ENCODE measurements at places on chromosomes 12 and 14. TPM values are rescaled to one million over a fixed set of nuclear protein-coding genes. Genes with fewer than 3 reads are reported as not detected.

DNA sequence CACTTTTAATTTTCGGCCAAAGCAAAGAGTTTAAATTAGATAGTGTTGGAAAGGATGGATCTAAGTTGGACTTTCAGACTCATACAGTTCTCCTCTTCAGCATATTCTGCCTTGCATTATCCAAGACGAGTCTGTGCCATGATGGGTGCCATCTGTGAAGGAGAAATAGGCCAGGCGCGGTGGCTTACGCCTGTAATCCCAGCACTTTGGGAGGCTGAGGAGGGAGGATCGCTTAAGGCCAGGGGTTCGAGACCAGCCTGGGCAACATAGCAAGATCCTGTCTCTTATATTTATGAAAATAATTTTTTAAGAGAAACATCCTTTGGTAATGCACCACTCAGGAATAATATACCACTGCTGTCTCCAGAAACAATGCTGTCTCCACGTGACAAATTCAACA is 6.5 kb downstream of the AK7 start:
- no peak overlapping the region for H3K4me3 ChIP-seq
- H3K4me1 ChIP-seq, result no peaks in the 10 kb centered on the region
- no peaks in the 10 kb centered on the region for H3K36me3 ChIP-seq

DNA sequence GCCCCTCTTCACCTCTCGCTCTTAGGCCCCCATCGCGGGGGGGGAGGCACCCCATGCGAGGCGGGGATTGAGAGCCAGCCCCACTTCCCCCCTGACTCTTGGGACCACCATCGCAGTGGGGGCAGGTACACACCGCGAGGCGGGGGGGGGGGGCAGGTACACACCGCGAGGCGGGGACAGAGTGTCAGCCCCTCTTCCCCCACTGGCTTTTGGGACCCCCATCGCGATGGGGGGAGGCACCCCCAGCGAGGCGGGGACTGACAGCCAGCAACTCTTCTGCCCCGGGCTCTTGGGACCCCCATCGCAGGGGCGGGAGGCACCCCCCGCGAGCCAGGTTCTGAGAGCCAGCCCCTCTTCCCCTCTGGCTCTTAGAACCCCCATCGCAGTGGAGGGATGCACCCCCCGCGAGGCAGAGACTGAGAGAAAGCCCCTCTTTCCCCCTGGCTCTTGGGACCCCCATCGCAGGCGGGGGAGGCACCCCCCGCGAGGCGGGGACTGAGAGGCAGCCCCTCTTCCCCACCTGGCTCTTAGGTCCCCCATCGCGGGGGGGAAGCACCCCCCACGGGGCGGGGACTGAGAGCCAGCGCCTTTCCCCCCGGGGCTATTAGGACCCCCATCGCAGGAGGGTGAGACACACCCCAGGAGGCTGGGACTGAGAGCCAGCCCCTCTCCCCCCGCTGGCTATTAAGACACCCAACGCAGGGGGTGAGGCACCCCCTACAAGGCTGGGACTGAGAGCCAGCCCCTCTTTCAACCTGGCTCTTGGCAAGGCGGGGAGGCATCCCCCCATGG is 196.5 kb upstream of the PZP start:
- H3K4me3 ChIP-seq, result no peak overlapping the region
- no peak overlapping the region for H3K27ac ChIP-seq
- no peaks in the 10 kb centered on the region for H3K4me1 ChIP-seq
- peaks cover 7% of the 10 kb centered on the region for H3K27me3 ChIP-seq
- H3K36me3 ChIP-seq, result no peaks in the 10 kb centered on the region

DNA sequence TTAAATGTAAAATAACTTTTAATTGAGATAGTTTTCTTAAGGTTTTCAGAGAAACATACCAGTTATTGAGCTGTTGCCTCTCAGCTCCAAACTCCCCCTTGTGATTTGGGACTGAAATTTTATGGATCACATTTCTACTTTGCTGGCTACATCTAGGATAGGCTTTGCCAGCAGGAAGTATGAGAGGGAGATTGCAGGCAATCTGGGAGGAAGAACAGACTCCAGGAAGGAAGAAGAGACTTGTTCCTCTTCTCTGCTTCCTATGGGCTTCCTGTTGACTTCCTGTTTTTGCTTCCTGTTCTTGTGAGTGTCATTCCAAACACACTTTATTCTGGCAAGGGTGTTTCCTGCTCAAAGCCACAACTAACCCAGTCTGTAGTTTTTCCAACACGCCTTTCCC is 312.9 kb downstream of the ITPR2 start:
- H3K27ac ChIP-seq, result no peak overlapping the region
- H3K4me1 ChIP-seq, result peaks cover 6% of the 10 kb centered on the region
- H3K36me3 ChIP-seq, result no peaks in the 10 kb centered on the region
- no peak overlapping the region for H3K4me3 ChIP-seq
- no peak for DNase-seq
- H3K27me3 ChIP-seq, result no peaks in the 10 kb centered on the region

DNA sequence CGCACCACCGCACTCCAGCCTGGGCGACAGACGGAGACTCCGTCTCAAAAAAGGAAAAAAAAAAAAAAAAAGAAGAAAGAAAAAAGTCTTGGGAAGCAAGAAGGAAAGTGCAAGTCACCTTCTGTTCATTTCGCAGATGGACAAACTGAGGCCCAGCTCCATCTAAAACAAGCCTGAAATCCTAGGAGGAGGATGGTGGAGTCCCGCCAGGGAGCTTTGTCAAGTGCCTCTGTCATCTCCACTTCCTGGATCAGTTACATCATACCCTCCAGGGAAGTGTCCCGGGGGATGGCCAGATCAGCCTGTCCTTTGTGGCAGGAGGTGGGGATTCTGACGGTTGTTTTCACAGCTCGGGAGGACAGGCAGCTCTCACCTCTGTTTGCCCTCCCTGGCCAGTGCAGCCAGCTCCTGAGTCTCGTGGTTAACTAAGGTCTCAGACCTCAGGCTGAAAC is 8.7 kb upstream of the SDSL start:
- no peak overlapping the region for H3K4me3 ChIP-seq
- H3K27me3 ChIP-seq, result no peaks in the 10 kb centered on the region
- peaks cover 3% of the 10 kb centered on the region for H3K4me1 ChIP-seq
- no peaks in the 10 kb centered on the region for H3K36me3 ChIP-seq

GRCh38 chr14:55850825-55851241 is 267.4 kb upstream of the PELI2 start:
- H3K27me3 ChIP-seq, result no peaks in the 10 kb centered on the region
- no peak for DNase-seq

DNA sequence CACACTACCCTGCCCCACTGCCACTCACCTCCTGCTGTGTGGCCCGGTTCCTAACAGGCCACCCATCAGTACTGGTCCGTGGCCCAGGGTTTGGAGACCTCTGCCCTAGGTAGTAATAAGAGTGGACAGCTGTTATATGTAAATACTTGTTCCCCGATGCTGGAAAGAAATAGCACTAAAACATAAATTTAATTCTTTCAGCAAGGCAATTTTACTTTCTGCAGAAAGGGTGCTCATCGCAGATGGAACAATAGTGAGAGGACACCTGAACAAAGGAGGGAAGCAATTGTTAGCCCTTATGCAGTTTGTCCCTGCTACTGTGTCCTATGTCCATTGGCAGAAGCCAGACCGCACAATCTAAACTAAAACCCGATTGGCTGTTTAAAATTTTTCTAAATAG is 5.9 kb upstream of the CYP46A1 start:
- H3K36me3 ChIP-seq, result no peaks in the 10 kb centered on the region
- DNase-seq, result no peak
- H3K4me1 ChIP-seq, result peaks cover 5% of the 10 kb centered on the region
- H3K27me3 ChIP-seq, result peaks cover 17% of the 10 kb centered on the region
- no peak overlapping the region for H3K27ac ChIP-seq

The CEP170B gene
- total RNA-seq, result 53.9 TPM

All from esophagus muscularis mucosa (tissue), 4 donors.